ENCODE measurements at places on chromosomes 4 and X.

GRCh38 chrX:70921709-70922352 is 9.1 kb downstream of the SLC7A3 start:
- no peak for DNase-seq

GRCh38 chrX:48833542-48834138 is 1.8 kb downstream of the PCSK1N start:
- DNase-seq: no peak

- DNase-seq: no peak
Observed at GRCh38 chr4:6183740-6184139, 16.6 kb downstream of the JAKMIP1 start.

DNA sequence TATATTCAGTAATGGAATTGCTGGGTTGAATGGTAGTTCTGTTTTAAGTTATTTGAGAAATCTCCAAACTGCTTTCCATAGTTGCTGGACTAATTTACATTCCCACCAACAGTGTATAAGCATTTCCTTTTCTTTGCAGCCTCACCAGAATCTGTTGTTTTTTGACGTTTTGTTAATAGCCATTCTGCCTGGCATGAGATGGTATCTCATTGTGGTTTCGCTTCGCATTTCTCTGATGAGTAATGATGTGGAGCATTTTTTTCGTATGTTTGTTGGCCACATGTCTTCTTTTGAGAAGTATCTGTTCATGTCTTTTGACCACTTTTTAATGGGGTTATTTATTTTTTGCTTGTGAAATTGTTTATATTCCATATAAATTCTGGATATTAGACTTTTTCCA is 13.6 kb upstream of the MAGED4B start:
- peak; percentile 29 for DNase-seq

- DNase-seq: no peak
Observed at GRCh38 chr4:173536808-173537429, 6.9 kb upstream of the HAND2 start.

DNA sequence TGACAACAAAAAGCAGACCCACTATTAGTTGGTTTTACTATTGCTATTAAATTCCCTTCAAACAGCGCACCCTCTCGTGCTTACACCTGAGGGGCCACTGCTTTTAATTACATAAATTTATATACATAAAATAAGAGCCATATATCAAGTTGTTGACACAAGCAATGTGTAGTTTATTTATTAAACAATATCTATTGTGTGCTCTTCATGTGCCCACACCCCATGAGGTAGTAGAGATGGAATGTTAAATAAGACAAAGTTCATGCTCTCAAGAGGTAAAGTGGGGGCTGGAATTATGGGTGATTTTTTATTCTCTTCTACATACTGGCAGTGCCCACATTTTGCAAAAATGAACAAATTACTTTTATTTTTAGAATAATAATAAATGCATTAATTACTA is 47.3 kb downstream of the KCNIP4 start:
- no peak for DNase-seq

- no peak for DNase-seq
Observed at GRCh38 chr4:5793514-5793913, 82.5 kb downstream of the EVC start.

DNA sequence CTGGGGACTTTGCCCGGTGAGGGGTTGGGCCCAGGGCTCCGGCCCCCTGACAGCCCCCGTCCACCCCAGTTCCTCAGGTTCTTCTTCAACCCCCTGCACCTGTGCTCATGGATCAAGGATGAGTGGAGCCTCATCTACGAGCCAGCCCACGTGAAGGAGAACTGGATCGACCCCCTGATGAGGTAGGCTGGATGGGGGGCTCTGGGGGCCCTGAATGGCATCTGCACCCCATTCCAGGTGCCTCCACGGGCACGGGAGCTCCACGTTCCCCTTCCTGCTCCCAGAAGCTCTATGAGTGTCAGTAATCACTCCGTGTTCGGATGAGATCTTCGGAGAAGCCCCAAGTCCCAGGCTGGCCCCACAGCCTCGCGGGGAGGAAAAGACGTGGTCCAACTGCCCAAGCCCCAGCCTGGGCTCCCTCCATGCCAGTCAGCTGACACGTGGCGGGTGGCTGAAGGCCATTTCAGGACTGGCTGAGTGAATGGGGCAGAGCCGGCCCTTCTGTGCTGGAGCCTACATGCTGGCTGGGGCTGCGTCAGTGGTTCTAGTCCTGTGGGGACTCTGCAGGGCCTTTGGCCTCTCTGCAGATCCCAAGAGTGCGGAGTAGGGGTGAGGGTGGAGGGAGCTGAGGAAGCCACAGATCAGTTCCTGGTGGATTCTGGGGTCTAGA is 24.4 kb downstream of the CFAP99 start:
- DNase-seq: no peak

DNA sequence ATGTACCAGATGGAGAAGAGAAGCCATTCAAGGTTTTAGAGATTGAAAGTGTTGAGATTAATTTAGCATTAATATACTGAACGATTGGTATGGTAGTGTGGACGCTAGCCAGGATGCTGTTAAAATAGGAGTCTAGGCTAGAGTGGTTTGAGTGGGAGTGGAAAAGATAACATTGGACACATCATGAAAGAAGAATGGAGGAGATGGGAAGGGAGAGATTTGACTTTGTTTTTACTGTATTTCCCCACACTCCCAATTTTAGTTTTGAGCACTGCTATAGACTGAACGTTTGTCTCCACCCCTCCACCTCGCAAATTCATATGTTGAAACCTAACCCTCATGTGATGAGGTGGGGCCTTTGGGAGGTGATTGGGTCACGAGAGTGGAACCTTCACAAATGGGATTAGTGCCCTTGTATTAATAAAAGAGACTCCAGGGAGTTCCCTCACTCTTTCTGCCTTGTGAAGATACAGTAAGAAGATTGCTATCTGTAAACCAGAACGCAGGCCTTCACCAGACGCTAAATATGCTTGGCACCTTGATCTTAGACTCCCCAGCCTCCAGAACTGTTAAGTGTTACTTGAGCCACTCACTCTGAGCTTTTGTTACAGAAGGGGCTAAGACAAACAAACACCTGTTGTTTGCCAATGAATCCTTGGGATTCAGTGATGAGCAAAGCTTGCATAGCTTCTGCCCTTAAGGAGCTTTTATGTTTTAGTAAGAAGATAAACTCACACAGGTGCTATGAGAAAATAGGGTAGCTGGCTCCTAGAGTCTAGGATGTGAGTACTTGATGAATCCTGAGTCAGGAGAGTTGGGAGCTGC is 25.8 kb downstream of the USP9X start:
- peak; percentile 9 for DNase-seq

DNA sequence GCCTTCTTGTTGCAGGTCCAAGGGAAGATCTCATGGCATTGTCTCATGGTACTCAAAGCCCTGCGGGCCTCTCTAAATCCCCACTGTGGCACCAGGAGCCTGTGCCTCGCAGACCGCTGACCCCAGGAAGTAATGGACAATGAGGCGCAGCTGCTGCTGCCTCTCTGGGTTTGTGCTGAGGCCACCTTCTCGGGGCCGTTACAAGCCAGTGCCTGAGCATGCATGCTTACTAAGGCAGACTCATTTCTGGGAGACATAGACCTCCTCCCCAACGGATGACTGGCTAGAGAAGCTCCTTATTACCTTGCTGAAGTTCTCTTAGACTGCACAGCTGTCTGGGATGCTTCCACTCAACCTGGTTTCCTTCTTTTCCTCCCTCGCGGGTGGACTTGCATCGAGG is 1.3 kb downstream of the BDH2 start:
- no peak for DNase-seq

DNA sequence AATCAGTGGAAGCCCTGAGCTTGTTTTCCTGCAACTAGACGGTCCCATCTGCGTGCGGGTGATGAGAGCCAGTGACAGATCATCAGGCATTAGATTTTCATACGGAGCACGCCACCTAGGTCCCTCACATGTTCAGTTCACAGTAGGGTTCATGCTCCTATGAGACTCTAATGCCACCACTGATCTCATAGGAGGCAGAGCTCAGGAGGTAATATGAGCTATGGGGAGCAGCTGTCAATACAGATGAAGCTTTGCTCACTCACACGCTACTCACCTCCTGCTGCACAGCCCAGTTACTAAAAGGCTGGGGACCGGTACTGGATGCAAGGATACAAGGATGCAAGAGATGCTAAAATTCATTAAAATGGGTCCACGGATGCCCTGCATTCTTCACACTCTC is 61.2 kb downstream of the DHRSX start:
- no peak for DNase-seq

- no peak for DNase-seq
Observed at GRCh38 chr4:21921526-21922180, 26.9 kb downstream of the KCNIP4 start.

- no peak for DNase-seq
Observed at GRCh38 chr4:129578336-129578735, 482.4 kb downstream of the C4orf33 start.

- DNase-seq: no peak
Observed at GRCh38 chrX:148363471-148364235, 136.8 kb upstream of the AFF2 start.

DNA sequence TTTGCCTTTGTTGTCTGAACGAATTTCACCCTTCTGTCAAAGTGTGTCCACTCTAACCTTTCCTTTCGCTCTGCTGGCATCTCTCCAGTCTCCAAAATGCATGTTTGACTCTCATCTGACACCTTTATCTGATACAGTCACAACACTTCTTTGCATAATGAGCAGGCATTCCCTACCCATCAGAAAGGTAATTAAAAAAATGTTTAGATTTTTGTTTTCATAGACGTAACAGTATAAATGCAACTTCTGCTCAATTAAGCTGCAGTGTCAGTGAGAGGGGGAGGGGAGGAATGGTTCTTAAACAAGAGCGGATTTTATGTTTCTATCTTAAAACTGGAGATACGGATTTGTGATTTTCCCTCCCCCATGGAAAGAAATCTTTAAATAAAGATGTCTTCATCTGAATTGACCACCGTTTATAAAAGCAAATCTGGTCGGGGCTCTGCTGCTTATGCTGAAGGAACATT is 70.2 kb downstream of the CXXC4 start:
- DNase-seq: no peak

- no peak for DNase-seq
Observed at GRCh38 chrX:138298268-138298667, 413.2 kb downstream of the FGF13 start.

- DNase-seq: no peak
Observed at GRCh38 chrX:39201305-39201990, 400.2 kb downstream of the MID1IP1 start.

- DNase-seq: peak; percentile 94
Observed at GRCh38 chr4:105473324-105474098, at the start of gene PPA2. Gene PPA2 (minus strand): TSS chr4:105474062. CDS start chr4:105474050, 12 bp downstream.

- no peak for DNase-seq
Observed at GRCh38 chrX:107204068-107204605, 2.1 kb downstream of the NUP62CL start.

DNA sequence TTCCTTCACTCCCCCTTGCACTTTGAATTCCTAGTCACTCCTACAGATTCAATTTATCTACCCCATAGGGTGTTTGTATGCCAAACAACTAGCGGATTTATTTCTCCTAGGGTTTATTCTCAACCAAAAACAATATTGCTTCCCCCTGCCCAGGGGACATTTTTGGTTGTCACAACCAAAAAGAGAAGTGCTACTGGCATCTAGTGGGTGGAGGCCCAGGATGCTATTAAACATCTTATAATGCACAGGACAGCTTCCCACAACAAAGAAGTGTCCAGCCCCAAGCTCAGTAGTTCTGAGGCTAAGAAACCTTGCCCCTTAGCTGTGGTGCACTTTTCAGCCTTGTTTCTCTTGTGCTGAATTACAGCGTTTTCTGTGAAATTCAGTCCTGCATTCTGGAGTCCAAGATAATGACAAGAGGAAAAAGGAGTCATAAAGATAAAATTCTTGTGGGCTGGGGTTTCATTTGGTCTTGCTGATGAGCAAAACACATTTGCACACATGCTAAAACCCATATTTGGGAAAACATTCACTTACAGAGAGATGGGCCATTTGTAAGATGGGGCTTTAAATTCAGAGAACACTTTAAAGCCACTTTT is 11.2 kb upstream of the SYTL4 start:
- DNase-seq: no peak

GRCh38 chrX:69321006-69321655 is 155.9 kb upstream of the PJA1 start:
- DNase-seq: no peak

DNA sequence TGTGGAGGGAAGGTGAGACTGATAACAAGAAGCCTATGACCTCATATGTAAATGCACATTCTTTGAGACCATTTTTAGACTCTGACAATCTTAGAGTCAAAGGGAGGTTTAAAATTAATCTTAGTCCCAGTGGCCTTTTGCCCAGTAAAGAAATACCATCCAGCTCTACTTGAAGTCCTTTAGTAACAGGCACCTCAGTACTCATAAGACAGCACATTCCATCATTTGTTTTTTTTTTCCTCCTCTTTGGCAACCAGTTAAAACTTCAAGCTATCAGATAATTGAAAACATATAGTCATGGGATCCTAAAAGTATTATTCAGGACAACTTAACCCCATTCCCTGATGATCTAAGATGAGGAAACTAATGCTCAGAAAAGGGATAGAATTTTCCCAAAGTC is 4.6 kb downstream of the EDA2R start:
- DNase-seq: peak; percentile 44

DNA sequence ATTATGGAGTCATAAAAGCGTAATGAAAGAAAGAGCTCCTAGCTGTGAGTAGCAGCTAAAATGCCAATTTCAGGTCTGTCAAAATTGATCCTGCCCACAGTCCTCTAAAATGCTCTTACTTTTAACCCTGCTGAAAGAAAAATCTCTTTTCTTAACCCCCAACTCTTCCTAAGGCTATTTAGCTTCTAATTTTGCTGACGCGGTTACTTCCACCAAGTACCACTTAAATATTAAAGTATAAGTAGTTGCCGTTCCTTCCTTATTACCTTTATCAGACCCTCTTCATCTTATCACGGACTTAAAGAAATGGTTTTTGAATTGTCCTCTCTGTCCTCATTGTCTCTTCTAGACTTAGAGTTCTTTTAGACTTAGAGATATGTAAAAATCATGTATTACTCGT is 272.2 kb downstream of the FRMPD4 start:
- DNase-seq: no peak

- peak; percentile 10 for DNase-seq
Observed at GRCh38 chr4:27934871-27935270, 1074.2 kb downstream of the STIM2 start.

DNA sequence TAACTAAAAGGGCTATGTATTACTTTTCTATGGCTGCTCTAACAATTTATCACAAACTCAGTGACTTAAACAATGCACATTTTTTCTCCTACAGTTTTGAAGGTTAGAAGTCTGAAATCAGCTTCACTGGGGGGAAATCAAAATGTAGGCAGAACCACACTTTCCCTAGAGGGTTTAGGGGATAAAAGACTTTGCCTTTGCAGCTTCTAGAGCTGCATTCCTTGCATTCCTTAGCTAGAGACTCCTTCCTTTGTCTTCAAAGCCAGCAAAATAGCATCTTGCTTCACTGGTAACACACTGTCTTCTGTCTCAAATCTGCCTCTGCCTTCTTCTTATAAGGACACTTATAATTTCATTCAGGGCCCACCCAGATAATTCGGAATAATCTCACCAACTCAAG is 152.4 kb upstream of the SPIN4 start:
- peak; percentile 43 for DNase-seq

DNA sequence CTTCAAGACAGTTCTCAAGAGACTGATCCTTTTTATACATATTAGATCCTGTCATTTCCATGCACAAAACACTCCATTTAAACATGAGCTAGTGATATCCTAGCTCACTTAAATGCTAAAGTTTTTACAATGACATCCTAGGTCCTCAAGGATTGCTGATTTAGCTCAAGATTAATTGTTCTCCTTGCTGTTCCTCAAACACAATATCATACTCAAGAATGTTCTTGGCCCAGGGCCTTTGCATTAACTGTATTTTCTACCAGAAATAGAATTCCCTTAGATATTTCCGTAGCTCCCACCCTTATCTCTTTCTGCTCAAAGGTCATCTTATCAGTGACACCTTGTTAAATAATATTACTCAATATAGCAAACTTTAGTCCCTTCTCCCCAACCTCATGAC is 270.1 kb downstream of the GALNTL6 start:
- no peak for DNase-seq

GRCh38 chr4:3285558-3286334 is 7.1 kb upstream of the RGS12 start:
- peak; percentile 87 for DNase-seq
